ENCODE measurements at places on chromosomes 6 and 20.

DNA sequence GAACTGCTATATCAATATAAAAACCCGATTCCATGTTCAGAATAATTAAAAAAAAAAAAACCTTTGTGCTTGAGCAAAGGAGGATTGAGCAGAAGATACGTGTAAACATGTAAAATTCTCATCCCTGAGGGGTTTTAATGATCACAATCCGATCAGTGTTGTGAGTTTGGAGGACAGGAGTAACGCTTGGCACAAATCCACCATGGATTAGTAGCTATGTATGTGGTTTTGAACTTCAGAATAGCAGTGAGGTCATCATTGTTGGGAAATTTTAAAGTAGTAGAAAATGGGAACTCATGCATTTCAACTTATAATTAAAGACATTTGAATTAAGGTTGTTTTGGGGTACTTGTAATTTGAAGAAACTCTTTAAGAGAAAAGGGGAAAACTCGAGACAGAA, 203.2 kb downstream of the RPS12 start:
- no peak for DNase-seq

GRCh38 chr6:139295901-139296300, 4.1 kb upstream of the TXLNB start:
- DNase-seq, result no peak

- DNase-seq, result no peak
Observed at GRCh38 chr6:36827261-36828079, 11.8 kb downstream of the CPNE5 start.

DNA sequence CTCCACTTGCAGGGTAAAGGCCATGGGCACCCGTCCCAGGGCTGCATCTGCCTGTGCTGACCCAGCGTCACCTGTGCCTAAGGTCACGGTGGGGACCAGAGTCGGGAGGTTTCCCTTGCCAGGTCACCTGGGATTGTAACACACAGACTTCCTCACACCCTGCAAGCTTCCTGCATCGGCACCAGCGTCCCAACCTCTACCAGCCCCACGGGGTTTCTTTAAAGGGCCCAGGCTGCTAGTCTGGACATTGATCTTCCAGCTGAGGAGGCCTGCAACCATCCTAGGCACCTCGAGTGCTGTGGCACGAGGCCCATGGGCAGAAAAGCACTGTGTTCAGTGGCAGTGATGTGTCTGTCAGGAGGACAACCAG, 12.6 kb downstream of the ACSS1 start:
- DNase-seq, result no peak

- DNase-seq, result no peak
Observed at GRCh38 chr6:161747506-161747905, 473.6 kb upstream of the AGPAT4 start.

DNA sequence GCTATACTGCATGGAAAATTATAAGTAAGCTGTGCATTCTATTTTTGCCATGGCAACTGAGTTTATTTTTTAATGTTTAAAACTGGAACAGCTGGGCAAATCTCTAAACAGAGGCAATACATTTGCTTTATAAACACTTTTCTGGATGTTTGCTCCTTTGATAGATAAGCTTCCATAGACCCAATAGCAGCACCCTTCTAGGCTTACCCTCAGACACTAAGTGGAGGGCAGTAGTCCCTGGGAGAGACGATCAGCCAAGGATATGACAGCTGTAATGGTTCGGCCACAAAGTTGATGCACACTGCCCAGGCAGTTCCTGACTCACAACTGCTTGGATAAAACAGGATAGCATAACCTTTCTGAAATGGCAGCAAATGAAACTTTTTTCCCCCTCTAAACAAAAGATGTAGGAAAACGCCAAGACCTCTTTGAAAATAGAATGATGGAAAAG, 8.5 kb upstream of the MRPS10 start:
- no peak for DNase-seq

GRCh38 chr6:149766156-149766769, 16.7 kb downstream of the PCMT1 start:
- DNase-seq, result no peak

DNA sequence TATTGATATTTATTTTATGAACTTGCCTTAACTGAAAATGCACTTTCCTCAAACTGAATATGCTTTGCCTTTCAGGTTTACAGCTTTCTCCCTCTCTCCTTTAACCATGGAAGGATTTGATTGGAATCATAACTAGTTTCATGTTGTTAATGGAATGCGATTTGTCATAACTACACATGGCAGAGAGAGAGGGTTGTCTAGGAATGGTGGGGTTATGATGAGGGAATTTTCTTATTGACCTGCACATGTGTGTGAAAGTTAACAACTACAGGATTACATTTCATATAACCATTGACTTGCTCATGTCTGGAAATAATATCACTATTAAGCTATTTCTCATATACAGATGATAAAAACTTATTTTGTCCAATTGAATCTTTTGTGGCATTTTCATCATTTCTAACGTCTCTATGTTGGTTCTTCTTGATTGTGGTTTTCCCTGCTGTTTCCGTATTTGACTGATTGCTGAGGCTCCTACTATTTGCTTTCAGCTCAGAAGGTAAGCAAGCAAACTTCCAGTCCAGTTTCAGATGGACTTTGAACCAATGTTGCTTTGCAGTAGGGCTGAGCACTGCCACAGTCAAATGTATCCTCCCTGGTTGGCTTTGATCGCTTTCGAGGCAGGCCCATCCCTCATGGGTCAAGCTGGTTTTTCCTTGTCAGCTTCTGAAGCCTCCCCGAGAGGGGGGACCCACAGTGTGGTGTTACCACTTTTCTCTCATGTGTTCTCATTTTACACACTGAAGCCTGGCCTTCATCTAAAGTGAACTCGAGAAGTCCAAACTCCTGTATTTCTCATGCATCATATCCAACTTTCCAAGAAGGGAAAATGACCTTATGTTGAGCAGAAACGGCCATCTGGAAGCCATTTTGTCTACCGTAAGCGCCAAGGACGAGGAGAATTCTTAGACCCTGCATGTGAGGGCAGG, 7.6 kb upstream of the CCN2 start:
- DNase-seq, result no peak

- DNase-seq, result no peak
Observed at GRCh38 chr6:110389689-110390382, 25.5 kb downstream of the DDO start.

DNA sequence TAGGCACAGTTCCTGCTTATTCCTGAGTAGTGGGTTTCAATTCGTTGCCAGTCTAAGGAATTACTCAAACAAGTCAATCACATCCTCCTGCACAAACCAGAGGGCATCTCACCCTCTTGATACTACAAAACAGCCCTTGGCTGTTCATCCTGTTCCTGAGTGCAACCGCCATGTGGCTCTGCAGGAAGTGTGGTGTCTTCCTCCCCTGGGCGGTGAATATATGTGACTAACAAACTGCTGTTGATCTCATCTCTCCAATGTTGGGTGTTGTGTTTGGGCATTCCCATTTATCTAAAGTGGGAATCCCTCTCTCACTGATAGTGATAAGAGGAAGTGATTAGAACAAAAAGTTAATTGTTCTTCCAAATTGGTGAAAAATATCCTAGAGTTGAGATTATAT, 163.0 kb downstream of the TBX18 start:
- DNase-seq, result no peak

DNA sequence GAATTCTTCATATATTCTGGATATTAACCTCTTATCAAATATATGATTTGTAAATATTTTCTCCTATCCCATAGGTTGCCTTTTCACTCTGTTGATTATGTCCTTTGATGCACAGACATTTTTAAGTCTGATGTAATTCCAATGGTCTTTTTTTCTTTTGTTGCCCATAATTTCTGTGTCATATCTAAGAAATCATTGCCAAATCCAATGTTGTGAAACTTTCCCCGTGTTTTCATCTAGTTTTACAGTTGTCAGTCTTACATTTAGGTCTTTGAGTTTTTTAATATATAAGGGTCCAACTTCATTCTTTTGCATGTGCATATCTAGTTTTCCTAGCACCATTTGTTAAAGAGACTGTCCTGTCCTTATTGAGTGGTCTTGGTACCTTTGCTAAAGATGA, 111.5 kb downstream of the SESN1 start:
- no peak for DNase-seq

DNA sequence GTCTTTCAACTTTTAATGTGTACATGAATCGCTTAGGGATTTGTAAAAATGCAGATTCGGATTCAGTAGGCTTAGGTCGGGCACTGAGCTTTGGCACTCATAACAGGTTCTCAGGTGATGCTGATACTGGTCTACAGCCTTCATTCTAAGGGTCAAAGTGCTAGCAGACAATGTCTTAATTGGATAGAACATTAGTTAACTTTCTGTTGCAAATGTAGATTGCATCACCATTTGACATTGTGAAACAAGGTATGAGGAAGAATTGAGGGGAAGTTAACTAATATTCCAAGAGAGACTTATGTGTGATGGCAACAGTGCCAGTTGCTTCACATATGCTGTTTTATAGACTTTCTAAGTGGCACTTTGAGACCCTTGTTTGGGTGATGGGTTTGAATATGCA, 86.9 kb downstream of the MLIP start:
- no peak for DNase-seq

GRCh38 chr6:101986476-101986875, 593.0 kb downstream of the GRIK2 start:
- no peak for DNase-seq

DNA sequence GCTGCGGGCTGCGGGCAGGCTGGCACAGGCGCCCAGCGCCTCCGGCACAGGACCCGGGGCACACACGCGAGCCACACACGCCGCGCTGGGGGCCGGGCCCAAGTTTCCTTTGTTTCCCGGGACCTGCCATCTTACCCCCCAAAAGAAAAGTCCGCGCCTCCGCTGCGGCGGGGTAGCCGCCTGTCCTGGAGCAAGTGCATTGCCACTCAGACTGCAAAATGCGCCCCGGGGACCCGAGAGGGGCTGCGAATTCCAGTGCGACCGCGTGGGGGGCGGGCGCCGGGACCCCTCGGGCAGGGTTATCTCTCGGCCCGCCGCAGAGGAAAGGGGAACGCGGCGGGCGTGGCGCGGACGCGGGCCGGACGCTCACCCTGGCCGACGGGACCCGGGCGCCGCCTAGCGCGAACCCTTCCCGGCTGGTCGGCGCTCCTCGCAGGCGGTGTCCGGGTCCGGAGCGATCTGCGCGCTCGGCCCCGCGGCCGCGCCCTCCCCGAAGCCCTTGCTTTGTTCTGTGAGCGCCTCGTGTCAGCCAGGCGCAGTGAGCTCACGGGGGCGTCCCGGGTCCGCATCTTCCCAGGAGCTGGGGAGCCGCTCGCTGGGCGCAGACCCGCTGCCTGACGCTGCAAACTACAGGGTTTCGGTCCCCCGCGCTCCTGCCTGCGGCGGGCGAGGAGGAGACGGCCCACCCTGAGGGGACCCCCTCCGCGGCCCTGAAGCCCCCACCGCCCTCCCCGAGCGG, 639 bp upstream of the CD24 start:
- no peak for DNase-seq

GRCh38 chr6:5752391-5752680, 254.4 kb downstream of the NRN1 start:
- DNase-seq, result no peak

GRCh38 chr6:167027772-167028171, 28.6 kb downstream of the CEP43 start:
- no peak for DNase-seq

DNA sequence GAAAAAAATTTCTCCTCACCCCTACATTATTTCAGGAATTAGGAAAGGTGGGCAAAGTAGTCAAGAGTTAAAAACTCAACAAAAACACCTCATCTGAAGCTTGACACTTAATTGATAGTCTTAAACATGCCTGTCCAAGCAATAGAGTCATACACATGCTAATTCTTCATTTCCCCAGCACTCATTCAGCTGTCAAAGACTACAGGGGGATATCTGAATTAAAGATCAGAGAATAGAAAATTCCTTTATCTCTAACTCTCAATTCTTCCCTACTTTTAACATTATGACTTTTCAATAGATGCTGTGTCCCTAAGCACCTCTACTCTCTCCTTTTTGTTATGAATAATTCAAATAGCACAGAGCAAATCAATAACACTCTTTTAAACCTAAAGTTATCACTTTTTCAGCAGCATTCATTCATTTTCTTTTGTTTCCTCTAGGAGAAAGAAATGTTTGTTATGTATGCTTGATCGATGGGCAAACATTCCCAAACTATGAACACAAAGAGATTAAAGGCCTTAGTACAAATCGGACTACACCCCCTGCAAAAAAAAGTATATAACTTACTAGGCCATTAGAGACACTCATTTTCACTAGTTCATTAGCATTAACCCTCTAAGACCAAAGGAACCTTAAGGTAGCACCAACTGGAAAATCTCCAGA, 94.9 kb upstream of the SPTLC3 start:
- DNase-seq, result no peak

GRCh38 chr6:141167945-141168344, 964.8 kb upstream of the GJE1 start:
- DNase-seq, result no peak

- DNase-seq, result no peak
Observed at GRCh38 chr6:141925001-141925400, 207.7 kb upstream of the GJE1 start.

DNA sequence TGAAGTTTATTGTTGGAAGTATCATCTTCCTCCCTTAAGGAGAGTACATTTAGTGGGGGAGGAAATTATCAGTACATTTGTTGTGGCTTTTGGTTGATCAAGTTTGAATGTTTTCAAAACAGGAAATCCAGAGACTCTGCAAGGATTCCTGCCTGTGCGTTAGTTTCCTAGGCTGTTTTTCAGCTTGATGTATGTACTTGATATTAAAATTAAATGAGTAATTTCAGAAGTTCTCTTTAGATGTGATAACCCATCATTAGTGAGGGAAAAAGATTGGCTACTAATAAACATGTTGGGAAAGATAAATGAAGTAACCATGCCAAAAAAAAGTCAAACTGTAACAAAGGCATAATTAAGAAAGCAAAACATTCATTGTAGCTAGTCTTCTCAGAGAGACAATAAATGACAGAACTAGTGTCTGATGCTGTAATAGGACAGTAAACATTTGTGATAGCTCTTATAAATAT, 88.0 kb upstream of the TULP1 start:
- no peak for DNase-seq

- no peak for DNase-seq
Observed at GRCh38 chr6:11036351-11036740, 7.8 kb downstream of the ELOVL2 start.

DNA sequence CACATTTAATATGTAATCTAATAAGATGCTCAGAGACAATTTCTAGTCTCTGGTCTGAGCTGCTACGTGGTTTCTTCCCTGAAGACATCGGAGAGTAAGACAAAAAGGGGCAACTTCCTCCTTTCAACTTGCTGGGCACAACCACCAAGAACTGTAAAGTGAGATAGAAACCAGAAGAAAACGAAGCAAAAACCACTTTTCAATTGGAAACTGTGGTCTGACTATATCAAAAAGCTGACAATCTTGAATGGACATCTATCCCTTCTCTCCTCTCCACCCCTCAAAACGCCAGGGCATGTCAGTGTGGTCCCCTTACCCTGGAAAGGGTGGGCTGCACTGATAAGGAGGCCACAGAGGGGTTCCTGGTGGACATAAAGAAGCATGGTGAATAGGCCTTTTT, 269.1 kb downstream of the CD83 start:
- no peak for DNase-seq

- DNase-seq, result no peak
Observed at GRCh38 chr6:129150507-129150906, 267.6 kb downstream of the LAMA2 start.

GRCh38 chr6:83354747-83355146, 76.1 kb downstream of the ME1 start:
- DNase-seq, result no peak

Measured in stimulated activated CD8-positive, alpha-beta memory T cell treated with anti-CD3 and anti-CD28 coated beads, Interleukin-4, amount 100 ng/mL, for 1 hour (primary cell).